ENCODE measurements at places on chromosomes 2 and 18.

DNA sequence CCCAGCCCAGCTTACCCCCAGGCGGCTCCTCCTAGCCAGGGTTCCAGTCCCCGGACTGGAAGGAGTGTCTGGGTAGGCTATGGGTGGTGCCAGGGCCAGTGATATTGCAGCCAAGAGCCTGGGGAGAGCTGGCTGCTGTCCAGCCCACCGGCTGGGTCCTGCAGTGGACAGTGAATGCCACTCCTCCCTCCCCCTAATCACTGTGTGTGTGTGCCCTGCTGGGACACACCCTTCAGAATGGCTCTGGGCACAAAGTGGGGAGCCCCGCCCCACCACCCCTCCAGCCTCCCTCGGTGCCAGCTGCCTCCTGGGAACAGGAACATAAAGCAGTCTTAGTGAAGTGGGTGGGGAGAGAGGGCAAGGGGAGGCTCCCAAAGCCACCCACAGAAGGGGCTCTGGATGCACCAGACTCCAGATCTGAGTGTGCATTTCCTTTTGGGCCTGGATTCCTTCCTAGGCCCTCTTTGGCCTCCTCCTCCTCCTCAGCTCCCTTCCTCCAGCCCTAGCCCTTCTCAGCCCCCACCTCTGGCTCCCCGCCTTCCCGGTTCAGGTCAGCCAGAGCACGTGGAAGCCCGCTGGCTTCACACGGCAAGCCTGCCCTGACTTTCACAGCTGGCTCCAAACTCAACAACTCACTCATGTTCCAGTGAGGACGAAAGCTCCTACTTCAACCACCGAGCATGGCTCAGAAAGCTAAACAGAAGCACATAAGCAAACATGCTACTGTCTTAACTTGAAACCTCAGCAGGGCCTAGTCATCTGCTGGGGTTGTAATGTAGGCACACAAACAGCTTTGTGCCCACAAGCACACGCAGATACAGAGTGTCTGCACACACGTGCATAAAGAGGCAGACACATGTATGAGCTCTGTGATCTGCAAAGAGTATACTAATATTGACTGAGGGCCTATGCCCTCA, 209.2 kb upstream of the SMAD2 start:
- no peak for DNase-seq

GRCh38 chr18:21743166-21743832, 2.7 kb downstream of the MIB1 start:
- DNase-seq: no peak

GRCh38 chr2:10833021-10833420, 20.4 kb upstream of the PDIA6 start:
- no peak for DNase-seq

GRCh38 chr2:230929381-230930148, 4.5 kb upstream of the GPR55 start:
- DNase-seq: no peak

DNA sequence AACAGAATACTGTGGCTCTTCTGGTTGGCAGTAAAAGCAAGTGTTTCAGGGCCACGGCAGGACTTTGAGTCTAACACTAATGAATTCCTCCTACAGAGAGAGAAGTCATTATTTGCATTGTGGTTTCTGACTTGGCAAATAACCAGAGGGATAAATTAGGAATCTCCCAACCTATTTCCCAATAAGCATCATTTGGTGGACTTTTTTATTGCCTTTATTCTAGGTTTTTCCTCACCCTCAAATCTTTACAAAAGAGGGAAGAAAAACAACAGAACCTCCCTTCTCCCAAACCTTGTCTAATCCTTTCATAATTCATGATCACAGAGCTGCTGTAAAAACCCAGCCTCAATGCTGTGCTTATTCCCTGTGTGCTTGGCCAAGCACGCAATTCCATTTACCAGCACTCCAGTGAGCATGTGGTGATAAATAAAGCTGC, 179.7 kb downstream of the AGPS start:
- DNase-seq: no peak

- DNase-seq: no peak
Measured at GRCh38 chr2:37013315-37013641, 46.9 kb upstream of the STRN start.

DNA sequence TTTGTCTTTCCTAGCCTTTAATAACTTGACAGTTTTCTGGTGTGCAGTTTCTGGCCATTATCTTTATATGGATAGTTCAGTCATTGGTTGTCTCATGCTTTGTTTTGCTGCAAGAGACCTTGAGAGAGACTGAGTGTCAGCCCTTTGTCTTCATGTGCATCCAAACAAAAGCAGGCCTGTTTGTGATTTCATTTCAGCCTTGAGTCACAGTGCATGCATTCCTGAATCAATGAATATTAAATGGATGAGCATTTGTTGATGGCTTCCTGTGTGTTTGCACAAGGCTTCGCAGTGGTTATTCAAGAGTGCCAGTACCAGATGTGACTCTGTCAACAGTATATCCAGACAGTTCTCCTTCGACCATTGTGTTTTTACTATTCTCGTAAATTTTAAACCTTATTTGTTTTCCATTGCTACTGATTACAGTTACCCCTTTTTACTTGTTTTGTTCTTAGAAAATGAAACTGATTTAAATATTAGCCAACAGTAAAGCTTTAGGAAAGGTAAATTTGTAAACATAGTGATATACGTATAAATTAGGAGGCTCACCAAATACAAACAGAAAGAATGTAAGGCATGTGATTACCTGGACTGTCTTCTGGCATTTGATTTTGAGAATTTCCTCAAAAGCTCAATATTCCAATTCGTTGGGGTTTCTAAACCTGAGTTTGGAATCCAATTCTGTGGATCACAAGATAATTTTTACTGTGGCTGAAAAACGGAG, 319.8 kb downstream of the CTNNA2 start:
- no peak for DNase-seq

- DNase-seq: no peak
Measured at GRCh38 chr2:200025717-200026116, 70.3 kb downstream of the MAIP1 start.

DNA sequence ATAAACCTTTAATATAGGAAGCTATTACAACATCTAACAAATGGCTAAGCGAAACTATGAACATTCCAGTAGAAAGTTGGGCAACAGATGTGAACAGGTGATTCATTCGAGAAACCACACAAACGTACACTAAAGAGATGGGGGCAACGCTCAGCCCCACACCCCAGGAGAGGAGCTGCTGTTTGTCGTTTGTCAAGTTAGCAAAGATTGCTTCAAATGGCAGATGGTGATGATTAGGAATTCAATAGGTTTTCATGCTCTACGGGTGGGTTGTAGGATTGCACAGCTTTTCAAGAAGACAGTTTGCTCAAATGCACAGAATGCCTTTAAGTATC, 154.7 kb upstream of the HDAC4 start:
- DNase-seq: peak; percentile 90

DNA sequence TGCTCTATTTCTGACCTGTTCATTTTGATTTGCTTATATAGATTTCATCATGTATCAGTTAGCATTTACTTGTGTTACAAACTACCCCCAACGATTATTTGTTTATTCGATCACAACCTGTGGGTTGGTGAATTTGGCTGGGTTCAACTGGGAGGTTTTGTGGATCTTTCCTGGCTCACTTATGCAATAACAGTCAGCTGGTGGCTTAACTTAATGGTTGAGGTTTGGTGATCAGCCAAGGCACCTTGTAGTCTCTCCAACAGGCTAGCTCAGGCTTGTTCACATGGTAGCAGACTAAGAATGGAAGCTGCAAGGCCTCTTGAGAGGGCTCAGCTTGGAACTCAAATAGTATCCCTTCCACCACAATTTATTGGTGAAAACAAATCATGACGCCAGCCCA, 5.4 kb upstream of the PUM2 start:
- peak; percentile 49 for DNase-seq
